Amygdala (tissue), 56 donors: ENCODE measurements at places on chromosomes 13 and 19.

DNA sequence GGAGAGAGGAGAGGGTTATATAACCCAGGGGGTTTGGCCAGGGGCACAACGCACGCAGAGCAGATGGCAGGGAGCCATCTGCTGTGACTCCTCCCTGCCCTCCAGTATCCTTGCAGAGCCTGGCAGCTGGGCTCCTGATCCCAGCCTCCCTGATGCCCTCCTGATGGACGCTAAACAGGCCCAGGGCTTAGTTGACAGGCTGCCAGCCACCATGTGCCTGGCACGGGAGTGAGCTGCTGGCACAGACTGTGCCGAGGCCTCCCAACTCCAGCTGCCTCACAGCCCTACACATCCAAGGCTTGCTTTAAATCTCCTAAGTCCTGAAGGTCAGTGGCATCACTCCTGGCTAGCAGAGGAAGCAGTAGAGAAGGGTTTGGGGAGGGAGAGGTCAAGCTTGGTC is 16.7 kb downstream of the SYDE1 start:
- DNase-seq, result peak; percentile 25

DNA sequence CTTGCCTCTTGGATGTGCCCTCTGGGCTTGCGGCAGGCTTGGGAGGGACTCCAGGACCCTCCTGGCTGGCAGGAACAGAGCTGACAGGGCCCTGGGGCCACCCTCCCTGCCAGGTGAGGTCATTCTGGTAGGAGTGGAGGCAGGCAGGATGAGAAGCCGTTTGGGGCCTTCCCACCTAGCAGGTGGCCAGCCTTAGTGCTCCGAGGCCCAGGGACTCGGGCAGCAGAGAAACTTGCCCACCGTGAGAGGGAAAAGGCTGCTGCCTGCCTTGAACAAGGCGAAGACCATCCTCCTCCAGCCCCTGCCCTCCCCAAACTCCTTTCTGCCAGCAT is 8.5 kb downstream of the RFX1 start:
- no peak for DNase-seq

GRCh38 chr13:28077231-28077630 is 23.1 kb downstream of the FLT3 start:
- no peak for DNase-seq

DNA sequence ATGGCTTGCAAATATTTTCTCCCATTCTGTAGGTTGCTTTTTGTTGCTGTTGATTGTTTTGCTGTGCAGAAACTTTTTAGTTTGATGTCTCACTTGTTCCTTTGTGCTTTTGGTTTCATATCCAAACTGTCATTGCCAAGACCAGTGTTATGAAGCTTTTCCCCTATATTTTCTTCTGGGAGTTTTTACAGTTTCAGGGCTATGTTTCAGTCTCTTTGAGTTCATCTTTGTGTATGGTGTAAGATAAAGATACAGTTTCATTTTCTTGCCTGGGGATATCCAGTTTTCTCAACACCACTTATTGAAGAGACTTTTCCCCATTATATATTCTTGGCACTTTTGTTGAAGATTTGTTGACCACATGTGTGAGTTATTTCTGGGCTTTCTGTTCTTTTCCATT is 139.9 kb downstream of the MRPL57 start:
- DNase-seq, result no peak

GRCh38 chr13:70108356-70109105 is at the start of gene KLHL1:
Gene KLHL1, minus strand, starts transcription at chr13:70108452. Its CDS starts 753 bp downstream, at chr13:70107699.
- DNase-seq, result no peak

DNA sequence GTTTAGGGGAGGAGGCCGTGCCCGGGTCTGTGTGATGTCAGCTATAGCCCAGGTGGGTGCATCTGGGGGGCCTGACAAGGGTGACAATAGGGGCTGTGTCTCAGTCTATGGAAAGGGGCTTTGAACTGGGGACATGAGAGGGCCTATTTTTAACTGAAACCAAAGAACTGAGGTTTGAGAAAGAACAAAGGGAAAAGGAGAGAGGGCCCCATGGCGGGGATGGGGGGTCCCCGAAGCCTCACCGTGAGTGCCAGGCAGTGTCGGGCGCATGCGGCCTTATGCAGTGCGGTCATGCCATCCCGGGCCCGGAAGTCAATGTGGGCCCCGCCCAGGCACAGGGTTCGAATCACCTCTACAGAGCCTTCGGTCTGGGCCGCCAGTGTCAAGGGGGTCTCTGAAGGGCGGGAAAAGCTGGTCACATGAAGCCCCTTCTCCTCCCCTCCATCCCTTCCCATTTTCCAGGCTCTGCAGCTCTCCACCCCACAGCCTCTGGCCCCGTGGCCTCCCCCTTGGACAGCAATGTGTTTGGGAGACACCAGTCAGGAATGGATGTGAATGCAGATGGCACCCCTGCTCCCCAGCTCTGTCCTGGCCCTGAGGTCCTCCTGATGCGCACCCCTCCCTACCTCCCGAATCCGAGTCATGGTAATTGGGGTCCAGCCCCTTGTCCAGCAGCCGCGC is 5.9 kb downstream of the SHANK1 start:
- no peak for DNase-seq

DNA sequence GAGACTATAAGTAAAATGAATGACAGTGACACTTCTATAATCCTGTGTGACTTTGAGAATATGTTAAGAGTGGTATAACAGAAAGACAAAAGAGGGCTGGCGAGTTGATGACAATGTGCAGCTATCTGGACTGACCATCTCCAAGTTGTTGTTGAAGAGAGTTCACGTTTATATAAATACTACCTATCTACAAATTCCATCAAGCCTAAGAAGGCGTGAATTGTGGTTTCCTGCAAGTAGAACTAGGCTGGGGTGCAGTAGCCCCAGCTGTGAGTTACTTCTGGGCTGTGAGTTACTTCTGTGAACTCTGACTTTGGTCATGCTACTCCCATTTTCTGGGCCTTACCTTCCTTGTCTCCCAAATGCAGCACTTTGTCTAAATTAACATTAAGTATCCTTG is 561.0 kb downstream of the TBC1D4 start:
- DNase-seq, result no peak
